BJ (cell line): ENCODE measurements at places on chromosomes 12 and 14.

GRCh38 chr14:53710615-53711014 lies 246.0 kb downstream of the BMP4 start:
- no peak for DNase-seq

DNA sequence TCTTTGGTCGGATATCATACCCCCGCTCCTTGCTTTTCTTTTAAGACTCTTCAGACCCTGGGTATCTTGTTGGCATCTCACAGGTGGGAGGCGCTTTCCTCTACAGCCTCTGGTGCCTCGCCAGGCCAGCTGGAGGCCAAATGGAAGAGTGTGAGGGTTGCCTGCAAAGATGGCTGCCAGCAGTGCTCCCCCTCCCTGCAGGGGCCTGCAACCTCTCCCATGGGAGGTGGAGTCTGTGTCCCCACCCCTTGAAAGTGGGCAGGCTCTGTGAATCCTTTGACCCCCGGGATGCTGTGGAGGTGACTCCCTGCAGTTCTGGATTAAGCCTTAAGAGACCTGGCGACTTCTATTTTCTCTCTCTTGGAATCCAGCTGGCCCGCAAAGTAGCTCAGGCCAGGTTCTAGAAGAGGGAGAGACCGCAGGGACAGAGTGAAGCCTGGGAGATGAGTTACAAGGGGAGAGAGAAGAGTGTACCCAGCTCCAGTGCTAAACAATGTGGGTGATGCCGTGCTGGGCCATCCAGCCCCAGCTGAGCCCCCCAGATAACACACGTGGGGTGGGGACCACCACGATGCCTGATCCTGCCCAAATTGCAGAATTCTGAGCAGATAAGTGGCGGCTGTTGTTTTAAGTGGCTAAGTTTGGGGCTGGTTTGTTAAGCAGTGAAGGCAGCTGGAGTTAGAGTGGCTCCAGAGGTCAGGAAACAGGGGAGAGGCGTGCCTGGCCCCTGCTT lies 37.9 kb upstream of the NCOR2 start:
- no peak for DNase-seq

- peak; percentile 84 for DNase-seq
Measured at GRCh38 chr14:68941820-68942219, 37.3 kb downstream of the ACTN1 start.

DNA sequence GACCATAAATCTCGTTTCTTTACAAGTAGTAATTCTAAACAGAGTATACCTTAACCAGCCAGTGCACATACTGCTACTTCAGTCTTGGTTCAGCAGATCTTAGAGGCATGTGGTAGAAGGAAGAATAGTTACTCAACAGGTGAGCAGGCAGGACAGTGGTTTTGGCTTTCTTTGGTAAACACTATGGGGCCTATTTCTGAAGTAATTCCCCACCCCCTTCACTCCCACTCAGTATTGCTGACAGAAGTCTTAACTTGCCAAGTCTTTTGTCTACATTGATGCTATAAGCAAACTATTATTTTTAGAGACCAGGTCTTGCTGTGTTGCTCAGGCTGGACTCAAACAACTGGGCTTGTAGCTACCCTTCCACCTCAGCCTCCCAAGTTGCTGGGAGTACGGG lies 68.5 kb downstream of the FBXO34 start:
- no peak for DNase-seq

DNA sequence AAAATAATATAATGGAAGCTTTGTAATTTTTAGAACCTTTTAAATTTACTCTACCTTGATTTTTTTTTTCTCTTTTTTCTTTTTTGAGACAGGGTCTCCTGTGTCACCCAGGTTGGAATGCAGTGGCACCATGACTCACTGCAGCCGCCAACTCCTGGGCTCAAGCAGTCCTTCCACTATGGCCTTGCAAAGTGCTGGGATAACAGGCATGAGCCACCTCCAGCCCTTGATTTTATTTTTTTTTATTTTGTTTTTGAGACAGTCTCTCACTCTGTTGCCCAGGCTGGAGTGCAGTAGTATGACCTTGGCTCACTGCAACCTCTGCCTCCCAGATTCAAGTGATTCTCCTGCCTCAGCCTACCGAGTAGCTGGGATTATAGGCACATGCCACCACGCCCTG lies 65.3 kb upstream of the TRAF3 start:
- no peak for DNase-seq

DNA sequence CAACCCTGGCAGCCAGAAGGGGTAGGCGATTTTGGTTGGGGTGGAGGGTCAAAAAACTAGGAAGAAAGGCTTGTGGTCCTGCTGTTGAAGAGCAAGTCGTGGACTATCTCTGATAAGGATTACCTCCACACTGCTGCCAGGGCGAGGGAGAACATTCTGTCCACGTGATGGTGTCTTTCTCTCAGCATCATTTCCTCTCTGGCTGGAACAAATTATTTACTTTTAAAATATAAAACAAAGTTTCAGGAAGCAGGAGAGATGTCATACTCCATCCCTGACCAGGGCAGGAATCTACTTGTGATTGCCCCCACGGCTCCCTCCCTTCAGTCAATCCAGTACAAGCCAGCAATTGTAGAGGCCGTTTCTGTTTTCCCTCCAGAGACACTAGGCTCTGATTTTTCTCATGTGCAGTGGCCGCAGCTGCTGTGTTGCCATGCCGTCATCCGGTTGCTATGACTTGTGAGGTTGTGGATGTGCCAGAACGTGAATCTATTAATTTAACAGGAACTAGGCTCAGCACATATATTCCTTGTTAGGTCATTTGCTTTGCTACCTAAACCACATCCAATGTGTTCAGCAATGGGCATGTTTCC lies 61.5 kb upstream of the PTGR2 start:
- DNase-seq = peak; percentile 92

DNA sequence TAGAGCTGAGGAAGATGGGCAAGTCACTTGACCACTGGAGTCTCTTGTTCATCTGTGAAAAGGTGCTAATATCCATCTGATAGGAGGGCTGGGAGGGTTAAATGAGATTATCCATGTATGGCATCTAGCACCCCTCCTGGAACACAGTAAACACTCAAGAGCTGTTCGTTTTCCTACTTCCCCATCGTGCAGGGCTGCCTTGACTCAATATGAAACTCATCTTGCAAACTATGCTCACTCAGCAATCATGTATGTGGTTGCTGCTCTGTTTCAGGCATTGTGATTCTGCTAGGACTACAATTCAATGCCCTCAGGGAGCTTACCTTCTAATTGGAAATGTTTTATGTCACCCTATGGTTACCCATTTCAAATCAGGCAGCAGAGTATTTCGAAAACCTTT lies 395.6 kb downstream of the BCAT1 start:
- DNase-seq = no peak

DNA sequence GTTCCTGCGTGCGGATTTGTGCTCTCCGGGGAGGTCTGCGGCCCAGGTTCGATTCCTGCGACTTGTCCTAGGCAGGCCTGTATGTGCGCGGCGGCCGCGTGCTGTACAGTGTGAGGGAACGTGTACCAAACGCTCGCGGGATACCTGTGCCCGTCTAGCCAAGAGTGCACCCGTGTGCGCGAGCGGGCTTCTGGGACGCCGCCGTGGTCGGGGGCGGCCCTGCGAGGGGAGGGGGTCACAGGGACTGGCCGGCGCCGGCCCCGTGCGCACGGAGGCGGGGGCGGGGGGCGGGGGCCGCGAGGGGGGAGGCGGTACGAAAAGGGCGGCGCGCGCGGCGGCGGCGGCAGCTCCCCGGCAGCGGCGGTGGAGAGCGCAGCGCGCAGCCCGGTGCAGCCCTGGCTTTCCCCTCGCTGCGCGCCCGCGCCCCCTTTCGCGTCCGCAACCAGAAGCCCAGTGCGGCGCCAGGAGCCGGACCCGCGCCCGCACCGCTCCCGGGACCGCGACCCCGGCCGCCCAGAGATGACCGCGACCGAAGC lies at the start of gene DLK1:
DLK1 (plus strand) TSS at position 343 of the 536 bp plus-strand sequence; CDS start at position 520, 177 bp downstream.
- DNase-seq = no peak

GRCh38 chr12:29088611-29089219 lies 60.4 kb upstream of the FAR2 start:
- DNase-seq = no peak

- DNase-seq = no peak
Measured at GRCh38 chr12:63325757-63326156, 174.8 kb upstream of the AVPR1A start.

DNA sequence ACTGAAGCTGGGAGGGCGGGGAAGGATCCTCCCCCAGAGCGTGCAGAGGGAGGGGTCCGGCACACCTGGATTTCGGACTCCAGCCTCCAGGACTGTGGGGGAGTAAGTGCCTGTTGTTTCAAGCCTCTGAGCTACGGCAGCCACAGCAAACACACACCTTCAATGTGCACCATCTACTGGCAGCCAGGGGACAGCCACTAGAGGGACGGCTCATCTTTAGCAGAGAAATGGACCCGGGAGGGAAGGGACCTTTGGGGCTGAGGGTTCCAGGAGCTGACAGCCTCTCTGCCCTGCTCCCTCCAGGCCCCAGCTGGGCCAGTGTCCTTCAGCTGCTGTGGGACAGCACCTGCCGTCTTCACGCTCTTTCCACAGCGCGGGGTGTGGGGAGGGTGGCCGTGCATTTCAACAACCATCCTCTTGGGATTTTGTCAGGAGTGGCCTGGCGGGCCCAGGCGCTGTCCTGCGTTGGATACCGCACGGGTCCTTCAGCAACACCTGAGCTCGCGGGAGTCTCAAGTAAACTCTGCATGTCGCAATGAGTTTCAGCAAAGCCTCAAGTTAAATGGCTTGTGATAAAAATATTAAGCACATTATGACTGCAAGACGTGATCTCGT lies 209.2 kb upstream of the C14orf180 start:
- DNase-seq = no peak

GRCh38 chr14:91036741-91037469 lies 23.5 kb downstream of the RPS6KA5 start:
- DNase-seq = no peak

GRCh38 chr12:131137009-131137835 lies 183.5 kb downstream of the ADGRD1 start:
- DNase-seq = no peak

- DNase-seq = no peak
Measured at GRCh38 chr12:108295641-108296040, 43.5 kb downstream of the CMKLR1 start.

- no peak for DNase-seq
Measured at GRCh38 chr12:89260841-89261637, 91.3 kb downstream of the DUSP6 start.

DNA sequence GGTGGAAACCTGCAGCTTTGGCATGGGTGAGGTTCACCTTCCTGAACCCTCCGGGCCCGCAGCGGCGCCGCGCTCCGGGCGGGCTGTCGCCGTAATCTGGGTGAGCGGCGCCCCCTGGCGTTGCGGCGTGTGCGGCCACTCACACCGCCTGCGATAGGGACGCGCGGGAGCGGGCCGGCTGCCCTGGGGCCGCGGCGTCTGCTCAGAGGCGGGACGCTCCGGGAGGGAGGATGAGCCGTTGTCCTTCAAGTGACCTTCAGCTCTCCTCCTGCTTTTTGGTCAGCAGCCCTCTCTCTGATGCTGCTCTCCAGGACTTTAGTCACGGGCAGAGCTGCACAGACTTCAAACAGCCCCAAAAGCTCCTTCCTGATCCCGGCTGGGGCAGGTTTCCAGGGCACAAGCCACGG lies 211.7 kb upstream of the FKBP4 start:
- DNase-seq = no peak

GRCh38 chr14:102043251-102044025 lies 43.4 kb downstream of the HSP90AA1 start:
- DNase-seq = no peak

DNA sequence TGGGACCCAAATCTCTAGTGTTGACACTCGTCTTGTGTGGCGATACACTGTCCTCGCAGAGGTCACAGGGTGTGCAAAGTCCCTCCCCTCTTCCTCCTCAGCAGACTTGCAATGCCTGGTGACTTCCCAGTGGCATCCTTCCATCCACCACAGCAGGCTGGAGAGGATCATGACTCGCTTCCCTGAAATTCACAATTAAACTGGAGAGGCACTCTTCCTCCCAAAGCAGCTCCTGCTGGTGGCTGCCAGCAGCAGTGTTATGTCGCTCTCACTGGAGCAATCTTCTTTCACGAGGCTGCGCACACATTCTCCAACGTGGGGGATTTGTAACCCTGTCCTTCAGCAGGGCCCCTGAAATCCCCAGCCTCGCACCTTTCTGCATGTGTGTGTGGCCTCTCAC lies 145.2 kb upstream of the TMCC3 start:
- DNase-seq = peak; percentile 15

GRCh38 chr12:5305425-5305824 lies 126.5 kb upstream of the NTF3 start:
- DNase-seq = no peak

DNA sequence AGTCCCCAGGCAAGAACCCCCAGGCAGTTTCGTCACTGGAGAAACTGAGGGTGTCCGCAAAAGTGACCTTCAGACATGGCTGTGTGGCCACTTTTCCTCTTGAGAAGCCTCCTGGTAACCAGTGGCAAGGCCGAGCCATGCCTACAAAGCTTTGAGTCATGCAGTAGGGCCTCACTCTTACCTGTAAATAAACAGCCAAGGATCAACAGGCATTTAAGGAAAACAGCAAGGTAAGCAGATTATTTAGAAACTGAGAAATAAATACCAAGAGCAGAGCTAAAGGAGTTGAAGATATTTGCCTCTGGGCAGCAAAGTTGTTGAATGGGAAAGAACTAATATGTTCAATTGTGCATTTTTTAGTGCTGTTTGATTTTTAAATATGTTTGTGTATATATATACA lies 141.0 kb upstream of the BCL2L14 start:
- DNase-seq = no peak

GRCh38 chr12:88509851-88510250 lies 70.4 kb downstream of the KITLG start:
- DNase-seq = no peak

DNA sequence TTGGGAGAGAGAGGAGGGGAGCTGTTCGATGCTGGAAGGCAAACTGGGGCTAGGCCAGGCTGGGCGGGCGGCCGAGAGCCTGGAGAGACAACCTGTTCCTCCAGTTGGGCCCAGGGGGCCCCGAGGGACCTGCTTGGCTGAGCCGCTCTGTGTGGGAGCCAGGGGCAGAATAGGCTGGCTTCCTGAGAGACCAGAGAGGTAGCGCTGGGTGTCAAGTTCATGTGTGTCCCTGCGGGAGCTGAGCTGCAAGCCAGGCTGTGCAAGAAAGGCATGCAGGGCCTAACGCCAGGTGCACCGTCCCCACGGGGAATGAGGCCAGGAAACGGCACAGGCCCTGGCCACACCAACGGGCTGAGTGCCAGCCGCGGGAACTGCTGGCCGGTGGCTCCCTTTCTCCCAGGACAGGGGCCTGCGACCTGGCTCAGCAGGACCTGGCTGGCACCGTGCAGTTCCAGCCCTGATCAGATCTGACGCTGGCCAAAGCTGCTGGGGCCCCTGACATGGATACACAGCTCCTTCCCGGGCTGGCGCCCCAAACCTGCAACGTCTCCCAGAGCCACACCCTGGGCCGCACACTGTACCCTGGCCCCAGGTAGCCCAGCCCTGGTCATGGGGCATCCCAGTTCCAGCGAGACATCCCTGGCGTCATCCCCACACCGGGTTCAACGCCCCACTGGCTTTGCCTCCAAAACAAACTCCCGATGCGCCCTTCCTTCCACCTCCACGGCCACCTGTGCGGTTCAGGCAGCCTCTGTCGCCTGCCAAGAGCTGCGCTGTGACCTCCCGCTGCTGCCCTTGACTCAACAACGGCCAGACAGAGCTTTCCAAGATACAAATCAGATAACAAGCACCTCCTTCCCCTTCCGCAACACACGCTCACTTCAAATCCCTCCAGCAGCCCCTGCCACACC lies 65.0 kb downstream of the RFLNA start:
- no peak for DNase-seq

GRCh38 chr12:26646571-26646970 lies 186.4 kb downstream of the ITPR2 start:
- DNase-seq = no peak

GRCh38 chr14:68210729-68211299 lies 391.2 kb downstream of the RAD51B start:
- peak; percentile 99 for DNase-seq
